Mammary epithelial cell (primary cell): ENCODE measurements at places on chromosomes 12 and 14. TPM values are rescaled to one million over a fixed set of nuclear protein-coding genes. Genes with fewer than 3 reads are reported as not detected.

GLI1 gene
- 1.4 and 2.5 TPM in 2 replicates for total RNA-seq

RPL10L gene
- not detected in 2 replicates for total RNA-seq

CLEC4C gene
- total RNA-seq = not detected

TAS2R9 gene
- not detected for total RNA-seq

SLCO1B1 gene
- total RNA-seq = not detected in 2 replicates

ERP27 gene
- not detected in 2 replicates for total RNA-seq

SSTR1 gene
- total RNA-seq = under 0.01 TPM

DNA sequence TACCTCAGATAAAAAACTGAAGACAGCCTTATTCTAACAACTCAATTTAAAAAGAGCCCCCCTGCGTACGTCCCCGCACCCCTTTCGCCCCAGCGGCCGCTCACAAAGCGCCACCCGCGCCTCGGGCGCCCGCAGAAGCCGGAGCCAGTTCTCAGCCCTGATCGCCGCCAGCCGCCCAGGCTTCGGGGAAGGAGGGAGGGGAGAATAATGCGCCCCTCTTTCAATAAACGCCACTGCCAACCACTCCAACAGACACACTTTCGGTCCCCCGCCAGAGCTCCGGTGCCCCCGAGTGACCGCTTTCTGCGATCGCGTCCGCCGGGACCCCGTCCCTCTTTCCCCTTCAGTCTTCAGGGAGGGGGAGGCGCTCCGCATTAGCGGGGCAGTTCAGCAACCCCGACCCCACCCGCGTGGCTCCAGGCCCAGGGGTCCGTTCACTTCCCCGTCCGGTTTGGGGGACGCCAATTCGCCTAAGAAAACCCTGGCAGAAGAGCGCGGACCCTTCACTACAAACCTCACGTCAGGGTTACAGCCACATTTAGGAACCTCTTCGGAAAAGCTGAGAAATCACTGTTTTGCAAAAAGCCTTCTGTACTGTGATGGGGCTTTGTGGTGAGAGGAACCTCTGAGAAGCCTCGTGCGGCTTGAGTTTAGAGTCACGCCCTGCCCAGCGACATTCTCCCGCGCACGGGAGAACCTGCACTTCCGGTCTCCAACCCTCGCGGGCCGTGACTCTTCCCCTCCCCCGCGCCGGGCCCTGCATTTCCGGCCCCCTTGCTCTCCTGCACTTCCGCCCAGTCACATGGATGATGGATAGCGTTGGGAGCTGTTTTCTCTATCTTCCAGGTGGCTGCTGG, 18.7 kb downstream of the FOXG1 start:
- DNase-seq = no peak

DNA sequence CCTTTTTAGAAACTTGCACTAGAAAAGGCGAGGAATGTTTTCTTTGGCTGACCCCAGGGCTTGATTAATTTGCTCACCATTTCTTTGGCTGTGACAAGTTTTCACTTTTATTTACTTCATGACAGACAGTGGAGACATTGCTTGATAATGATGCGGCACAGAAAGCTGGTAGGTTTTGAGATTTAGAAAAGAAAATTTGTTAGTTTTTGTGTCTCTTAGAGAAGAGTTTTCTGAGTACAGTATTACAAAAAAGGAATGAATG, 18.4 kb downstream of the SRGAP1 start:
- DNase-seq = no peak

DNA sequence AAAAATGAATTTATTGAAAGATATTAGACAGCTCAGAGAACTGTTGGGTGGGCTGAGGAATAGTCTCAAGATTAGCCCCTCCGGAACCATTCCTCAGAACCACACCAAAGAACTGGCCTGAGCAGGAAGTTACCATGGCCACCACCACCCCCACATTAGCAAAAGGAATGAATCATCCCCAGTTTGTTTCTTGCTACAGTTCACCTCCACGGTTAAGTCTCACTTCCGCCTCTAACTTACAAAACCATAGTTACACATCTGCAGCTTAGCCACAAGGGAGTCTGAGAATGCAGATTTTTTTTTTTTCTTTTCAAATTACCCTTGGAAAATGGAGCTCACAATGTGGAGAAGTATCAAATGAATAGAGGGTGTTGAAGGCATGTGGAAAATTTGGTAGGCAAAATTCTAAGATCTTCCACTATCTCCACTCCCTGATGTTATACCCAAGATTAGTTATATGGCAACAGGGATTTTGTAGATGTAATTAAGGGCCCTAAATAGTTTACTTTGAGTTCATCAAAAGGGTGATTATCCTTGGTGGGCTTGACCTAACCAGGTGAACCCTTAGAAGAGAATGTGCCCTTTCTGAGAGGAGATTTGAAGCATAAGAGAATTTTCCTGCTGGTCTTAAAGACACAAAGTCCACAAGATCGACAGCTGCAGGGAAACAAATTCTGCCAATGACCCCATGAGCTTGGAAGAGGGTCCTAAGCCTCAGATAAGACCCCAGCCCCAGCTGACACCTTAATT, 129.8 kb upstream of the KRR1 start:
- DNase-seq = peak; percentile 93

GRCh38 chr14:71964716-71965115, 32.5 kb downstream of the RGS6 start:
- DNase-seq = no peak

GRCh38 chr12:69028941-69029729, 96.2 kb upstream of the CPM start:
- peak; percentile 13 for DNase-seq

DNA sequence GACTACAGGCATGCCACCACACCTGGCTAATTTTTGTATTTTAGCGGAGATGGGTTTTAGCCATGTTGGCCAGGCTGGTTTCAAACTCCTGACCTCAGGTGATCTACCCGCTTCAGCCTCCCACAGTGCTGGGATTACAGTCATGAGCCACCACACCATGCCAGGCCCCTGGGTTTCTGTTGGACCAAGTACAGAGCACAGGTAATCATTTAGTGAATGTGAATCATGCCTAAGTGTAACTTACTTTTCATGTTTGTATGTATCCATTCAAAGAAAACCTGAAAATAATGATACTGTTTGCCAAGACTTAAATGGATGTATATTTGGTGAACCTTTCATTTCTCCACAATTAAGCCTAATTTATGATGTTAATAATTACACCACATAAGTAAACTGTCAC, 65.9 kb downstream of the FGD6 start:
- DNase-seq = peak; percentile 54

GRCh38 chr12:44126806-44127205, 290.9 kb downstream of the TMEM117 start:
- no peak for DNase-seq

GRCh38 chr14:90381011-90381786, 15.6 kb upstream of the CALM1 start:
- DNase-seq = no peak

DNA sequence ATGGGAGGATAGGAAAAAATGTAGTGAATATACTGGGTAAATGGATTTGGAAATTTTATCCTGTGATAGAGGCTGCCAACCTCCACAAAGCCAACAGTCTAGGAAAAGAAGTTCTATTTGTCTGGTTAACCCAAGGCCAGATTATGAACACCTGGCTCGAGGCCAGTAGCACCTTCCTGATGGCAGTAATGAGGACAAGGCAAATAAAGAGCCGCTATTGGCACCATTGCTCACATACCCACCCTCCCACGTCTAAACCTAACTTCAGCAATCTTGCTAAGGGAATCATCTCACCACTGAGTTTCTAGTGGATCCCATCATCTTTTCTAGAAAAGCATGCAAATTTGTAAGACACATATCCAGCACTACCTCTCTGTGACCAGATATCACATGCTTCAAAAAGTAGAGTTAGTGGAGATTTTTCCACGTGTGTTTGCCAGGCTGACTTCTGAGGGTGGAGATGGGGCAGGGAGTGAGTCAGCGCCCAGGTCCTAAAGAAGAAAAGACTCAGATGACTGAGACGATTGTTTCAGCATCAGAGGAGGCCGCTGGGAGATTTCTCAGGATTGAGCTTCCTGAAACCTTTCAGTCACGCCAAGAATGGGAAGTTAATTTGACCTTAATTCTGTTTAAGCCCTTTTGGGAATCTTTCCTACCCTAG, 362.9 kb downstream of the EMP1 start:
- DNase-seq = peak; percentile 67

DNA sequence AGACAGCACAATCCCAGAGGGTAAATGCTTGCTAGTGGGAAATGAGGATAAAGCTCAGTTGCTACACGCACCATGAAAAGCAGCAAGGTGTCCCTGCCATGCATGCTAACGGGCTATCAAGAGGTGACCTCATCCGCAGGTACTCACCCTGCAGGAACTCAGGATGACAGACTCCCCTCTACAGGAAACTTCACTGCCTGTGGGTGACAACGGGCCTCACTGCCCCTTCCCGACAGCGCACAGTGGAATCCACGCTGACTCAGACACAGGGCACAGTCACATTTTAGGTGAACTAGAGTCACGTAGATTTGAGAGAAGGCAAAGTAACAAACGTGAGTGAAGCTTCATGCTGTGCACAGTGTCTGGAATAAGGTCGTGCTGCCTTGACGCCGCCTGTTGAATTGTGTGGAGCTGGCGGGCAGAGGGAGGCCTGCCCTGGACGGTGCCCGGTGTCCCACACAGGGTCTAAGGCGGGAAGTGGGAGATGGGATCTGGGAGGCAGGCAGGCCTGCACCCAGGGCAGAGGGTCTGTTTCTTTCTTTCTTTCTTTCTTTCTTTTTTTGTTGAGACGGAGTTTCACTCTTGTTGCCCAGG, 331.8 kb downstream of the TMEM132D start:
- no peak for DNase-seq

DNA sequence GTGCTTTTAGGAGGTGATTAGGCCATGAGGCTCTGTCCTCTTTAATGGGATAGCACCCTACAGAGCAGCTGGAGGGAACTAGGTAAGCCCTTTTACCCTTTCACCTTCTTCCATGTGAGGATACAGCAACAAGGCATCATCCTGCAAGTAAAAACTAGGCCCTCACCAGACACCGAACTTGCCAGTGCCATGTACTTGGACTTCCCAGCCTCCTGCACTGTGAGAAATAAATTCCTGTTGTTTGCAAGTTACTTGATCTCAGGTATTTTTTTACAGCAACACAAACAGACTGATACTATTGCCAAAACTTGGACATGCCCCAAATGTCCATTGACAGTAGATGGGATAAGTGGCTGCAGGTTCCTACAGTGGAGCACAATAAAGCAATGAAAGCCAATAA, 85.8 kb upstream of the MAP1LC3B2 start:
- DNase-seq = no peak

DNA sequence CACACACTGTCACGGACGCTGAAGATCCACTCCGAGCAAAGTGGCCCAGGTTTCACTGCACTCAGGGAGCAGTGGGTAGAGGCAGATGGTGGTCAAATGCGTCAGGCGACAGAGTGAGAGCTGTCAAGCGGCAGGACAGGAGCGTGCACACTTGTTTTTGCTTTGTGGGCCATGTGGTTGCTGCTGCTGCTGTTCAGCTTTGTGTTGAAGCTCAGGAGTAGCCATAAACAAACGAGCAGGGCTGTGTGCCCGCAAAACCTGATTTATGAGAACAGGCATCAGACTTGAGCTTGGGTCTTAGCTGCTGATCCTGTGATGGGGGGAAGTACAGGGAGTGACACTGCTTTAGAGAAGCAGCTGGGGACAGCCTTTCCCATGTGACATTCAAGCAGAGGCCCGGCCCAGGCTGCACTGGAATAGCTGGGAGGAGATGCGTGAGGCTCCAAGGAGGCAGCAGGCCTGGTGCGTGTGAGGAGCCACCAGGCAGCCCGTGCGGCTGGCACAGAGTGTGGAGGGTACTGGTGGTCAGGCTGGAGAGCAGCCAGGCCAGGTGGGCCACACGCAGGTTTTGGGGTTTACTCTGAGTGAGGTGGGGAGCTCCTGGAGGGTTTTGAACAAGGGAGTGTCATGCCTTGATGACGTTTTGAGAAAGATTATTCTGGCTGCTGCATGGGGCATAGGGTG, 31.1 kb upstream of the ASPG start:
- DNase-seq = no peak
